ENCODE measurements at places on chromosomes 4 and X.

DNA sequence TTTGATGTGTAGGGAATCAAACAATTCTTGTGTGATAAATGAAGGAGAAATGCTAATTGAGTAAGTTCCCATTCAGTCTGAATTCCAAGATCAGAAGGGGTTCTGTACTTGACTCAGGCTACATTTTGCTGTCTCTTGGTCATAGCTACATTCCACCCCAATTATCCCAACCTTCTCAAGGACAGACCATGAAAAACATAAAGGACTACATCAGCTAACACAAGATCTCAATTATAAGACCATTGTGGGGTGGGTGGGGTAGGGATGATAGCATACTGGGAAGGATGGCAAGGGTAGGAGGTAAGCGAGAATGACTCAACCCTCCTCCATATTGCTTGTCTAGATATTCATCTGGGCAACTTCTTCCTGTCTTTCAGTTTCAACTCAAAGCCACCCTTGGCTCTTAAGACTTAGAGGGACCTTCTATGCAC lies 87.4 kb upstream of the ETNPPL start:
- no peak for DNase-seq

DNA sequence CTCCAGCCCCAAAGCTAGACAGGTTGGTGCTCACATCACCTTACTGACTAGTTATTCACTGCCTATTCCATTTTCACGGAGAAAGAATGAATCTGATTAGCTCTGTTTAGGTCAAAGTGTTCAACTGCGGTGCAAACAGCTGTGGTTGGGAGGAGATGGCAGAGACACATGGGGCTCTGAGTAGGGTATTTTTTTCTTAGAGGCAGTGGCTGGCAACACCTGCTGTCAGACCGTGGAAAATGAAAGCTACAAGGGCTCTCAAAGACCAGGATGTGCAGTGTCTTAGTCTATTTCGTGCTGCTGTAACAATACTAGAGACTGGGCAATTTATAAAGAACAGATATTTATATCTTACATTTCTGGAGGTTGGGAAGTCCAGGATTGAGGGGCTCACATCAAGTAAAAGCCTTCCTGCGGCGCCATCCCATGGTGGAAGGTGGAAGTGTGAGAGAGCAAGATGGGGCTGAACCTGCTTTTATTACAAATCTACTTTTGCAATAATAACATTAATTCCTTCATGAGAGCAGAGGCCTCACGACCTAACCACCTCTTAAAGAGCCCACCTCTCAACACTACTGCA lies 10.6 kb downstream of the NYX start:
- no peak for DNase-seq

GRCh38 chrX:144566592-144566991 lies 680.7 kb upstream of the SPANXN1 start:
- no peak for DNase-seq

- no peak for DNase-seq
Observed at GRCh38 chrX:109187473-109188168, 294.3 kb downstream of the GUCY2F start.

DNA sequence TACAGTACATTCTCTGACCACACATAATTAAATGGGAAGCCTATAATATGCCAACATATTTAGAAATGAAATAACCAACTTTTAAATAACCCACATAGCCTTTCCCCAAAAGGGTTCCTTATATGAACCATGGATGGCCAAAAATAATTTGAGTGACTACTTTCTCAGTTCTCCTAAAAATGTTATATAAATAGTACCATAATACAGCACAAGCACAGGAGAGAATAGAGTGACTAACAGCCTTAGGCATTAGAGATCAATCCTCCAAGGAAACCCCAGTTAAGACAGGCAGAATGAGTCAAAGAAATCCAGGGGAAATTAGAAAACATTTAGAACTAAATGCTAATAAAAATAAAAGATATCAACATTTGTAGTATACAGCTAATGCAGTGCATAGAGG lies 50.2 kb downstream of the ANKRD17 start:
- no peak for DNase-seq

GRCh38 chr4:152885185-152885584 lies 50.9 kb upstream of the FHDC1 start:
- DNase-seq: no peak

GRCh38 chrX:129540722-129541184 lies 694 bp downstream of the OCRL start:
- no peak for DNase-seq

DNA sequence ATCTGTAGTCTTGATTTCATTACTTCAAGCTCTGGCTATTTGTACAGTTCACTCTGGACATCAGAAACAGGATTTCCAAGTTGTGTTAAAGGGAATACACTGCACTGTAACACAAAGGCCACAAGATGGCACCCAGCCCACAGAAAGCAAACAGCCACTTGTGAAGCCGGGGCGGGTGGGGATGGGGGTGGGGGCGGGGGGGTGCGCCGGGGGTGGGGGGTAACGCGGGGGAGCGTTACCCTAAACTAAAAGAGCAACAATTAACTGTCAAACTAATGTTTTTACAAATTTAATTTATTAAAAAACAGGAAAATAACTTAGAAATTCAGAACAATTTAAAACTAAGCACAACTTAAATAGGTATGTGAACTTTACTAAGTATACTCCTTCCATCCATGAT lies 27.3 kb downstream of the PRDX4 start:
- DNase-seq: no peak

DNA sequence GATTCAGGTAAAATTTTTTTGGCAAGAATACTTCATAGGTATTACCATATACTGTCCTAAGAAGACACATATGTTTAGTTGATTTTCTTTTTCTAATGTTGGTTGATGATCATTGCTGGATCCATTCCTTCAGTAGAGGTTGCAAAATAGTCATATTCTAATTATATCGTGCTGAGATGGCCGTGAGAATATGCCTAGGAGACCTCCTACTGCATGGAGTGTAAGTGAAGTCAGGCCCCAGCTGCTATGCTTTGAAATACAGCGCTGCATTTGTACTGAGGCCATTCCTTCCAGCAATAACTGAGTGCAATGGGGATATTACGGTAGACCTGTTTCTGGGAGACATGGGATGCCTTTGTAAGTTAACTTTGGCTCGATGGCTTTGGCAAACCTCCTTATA lies 6.7 kb upstream of the PLAC8 start:
- no peak for DNase-seq

DNA sequence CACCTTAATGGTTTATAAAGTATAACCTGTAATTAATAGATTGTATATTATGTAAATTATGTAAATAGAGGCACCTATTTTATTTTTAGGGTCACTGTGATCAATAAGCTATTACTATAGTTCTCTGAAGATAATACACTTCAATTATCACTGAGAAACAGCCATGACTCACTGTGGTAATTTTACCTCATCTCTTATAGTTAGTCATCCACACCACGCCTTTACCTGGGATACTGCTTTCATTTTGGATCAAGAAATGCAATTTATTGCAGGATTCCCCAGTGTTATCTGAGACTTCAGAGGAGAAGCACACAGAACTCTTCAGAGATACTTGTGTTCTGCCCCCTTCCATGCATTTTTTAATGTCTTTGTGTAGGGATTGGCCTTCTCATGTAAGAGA lies 348.1 kb upstream of the ATOH1 start:
- DNase-seq: no peak

DNA sequence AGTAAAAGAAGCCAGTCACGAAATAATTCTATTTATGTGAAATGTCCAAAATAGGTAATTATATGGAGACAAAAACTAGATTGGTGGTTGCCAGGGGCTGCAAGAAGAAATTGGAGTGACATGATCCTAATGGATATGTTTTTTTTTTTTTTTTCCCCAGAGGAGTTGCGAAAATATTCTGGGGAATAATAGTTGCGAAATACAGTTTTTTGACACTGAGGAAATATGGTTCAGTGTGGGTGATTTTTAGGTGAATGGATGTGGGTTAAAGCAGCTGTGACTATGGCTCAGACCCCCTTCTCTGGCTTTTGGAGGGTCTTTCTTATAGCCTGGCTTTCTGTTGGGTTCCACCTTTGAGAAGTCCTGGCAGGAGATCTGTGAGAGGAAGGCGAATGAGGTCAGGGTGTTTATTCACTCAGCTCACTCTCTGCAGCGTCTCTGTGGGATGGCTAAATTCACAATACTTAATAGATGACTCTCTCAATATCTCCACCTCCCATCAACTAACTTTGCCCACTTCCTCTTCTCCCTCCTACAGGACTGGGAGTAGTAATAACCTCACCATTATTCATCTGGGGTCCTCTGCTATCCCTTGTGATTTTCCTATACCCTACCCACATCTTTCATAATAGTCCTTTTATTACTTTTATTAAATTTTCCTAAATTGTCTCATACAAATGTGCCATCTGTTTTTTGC lies 15.3 kb upstream of the RAB9B start:
- no peak for DNase-seq

DNA sequence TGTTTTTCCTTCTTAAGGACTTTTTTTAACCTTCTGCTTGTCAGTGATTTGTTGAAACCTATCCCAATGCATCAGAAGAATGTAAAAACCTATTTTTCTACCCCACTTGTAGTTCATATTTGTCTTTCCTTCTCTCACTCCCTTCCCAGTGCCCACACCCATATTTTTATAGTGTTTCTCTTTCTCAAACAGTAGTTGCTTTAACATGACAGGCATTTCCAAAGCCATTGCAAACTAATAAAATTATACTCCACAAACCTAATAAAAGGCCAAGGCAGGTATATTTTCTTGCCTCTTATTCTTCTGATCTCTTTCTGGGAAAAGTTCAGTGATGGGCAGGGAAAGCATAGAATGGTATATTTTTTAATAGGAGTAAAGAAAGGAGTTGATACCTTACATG lies 35.7 kb upstream of the FHDC1 start:
- no peak for DNase-seq

DNA sequence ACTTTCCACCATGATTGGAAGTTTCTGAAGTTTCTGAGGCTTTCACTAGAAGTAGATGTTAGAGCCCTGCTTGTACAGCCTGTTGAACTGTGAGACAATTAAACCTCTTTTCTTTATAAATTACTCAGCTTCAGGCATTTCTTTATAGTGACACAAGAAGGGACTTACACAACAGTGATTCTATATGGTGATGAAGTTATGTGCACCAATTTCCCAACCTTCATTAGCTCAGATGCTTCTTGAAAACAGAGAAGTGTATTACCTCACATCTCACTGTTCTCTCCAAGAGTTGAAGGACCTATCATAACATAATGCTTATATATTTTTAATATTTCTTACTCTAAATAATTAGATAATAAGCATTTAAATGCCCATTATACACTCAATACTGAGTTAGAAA lies 202.1 kb upstream of the ANXA10 start:
- no peak for DNase-seq

GRCh38 chr4:41012293-41012692 lies 202.0 kb downstream of the APBB2 start:
- no peak for DNase-seq

- DNase-seq: no peak
Observed at GRCh38 chr4:187887906-187888305, 107.7 kb upstream of the ZFP42 start.

DNA sequence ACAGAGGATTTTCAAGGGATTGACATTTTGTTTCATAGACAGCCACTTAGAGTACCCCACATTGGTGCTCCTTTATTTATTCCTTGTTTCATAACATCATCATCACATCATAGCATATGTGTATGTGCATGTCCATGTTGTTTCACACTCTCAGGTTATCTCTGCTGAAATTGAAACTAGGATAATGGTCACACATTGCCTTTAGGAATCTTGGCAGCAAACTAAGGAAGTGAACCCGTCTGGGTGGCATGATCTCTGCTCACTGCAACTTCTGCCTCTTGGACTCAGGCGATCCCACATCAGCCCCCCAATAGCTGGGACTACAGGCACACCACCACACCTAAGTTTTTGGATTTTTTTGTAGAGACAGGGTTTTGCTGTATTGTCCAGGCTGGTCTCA lies 234.2 kb upstream of the ANKRD50 start:
- no peak for DNase-seq

DNA sequence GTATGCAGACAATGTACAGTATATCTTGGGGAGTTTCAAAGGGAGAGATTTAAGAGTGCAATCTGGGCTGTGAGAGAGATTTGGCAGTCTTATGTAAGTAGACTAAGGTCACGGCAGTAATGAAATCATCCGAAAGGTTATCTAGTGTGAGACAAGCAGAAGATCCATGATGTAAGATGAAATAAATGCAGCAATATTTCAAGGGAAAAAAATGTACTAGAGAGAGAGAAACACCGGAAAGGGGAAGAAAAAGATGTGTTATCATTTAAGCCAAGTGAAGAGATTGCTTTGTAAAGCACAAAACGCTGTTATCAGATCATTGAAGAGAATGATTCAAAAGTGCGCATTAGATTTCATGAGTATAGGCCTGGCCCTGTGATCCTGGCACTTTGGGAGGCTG lies 88.4 kb upstream of the GUCY1A1 start:
- DNase-seq: no peak

- DNase-seq: no peak
Observed at GRCh38 chr4:108702960-108703359, 52.6 kb downstream of the OSTC start.

DNA sequence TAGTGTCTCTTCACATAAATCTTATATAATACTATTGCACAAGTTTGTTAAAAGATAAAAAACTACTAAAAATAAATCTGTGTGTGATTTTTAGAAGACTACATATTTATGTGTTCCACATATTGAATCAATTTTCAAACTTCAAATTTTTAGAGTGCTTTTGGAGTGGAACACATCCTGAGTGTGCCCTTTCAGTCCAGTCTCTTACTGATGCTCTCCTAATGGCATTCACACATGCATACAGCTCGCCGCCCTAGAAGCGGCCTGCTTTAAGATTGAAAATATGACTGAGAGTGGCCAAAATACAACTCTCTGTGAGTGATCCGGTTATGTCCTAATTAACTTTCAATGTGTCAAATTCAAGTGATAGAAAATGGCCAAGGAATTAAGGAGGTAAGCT lies 628.8 kb downstream of the ANKRD50 start:
- DNase-seq: no peak

DNA sequence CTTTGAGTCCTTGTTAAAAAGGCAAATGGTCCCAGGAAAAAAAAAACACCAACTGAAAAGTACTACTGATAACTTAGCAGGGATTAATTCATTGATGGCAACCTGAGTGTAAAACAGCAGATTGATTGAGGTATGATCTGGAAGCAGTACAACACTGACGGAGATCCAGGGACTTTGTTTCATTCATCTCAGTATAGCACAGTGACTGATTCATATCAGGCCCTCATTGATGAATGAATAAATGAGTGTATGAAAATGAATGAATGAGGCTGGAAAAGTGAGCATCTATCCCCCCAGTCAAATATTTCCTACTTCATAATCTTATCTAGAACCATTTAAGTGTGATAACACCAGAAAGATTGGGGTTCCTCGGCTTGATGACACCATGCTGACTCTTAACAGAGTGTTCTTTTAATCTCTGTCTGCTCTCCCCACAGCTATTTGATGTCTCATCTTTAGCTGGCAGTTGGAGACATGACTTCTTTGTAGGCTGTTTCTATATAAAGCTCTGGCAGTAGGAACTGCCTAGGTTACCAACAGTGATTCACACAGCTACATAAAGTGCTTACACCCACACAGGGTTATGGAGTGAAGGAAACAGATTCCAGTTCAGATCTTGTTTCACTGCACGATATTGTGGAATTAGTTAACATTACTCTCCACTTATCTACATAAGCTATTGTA lies 18.6 kb upstream of the RNF128 start:
- DNase-seq: no peak

- DNase-seq: no peak
Observed at GRCh38 chrX:39020051-39020669, 218.9 kb downstream of the MID1IP1 start.

GRCh38 chrX:134484039-134484438 lies 24.1 kb downstream of the HPRT1 start:
- DNase-seq: no peak

Measured in stimulated activated CD4-positive, alpha-beta T cell treated with anti-CD3 and anti-CD28 coated beads, Interleukin-1b, Interleukin-23, amount 100 ng/mL, for 1 hour (primary cell).